ENCODE measurements at places on chromosomes 11 and 22. TPM values are rescaled to one million over a fixed set of nuclear protein-coding genes. Genes with fewer than 3 reads are reported as not detected.

DNA sequence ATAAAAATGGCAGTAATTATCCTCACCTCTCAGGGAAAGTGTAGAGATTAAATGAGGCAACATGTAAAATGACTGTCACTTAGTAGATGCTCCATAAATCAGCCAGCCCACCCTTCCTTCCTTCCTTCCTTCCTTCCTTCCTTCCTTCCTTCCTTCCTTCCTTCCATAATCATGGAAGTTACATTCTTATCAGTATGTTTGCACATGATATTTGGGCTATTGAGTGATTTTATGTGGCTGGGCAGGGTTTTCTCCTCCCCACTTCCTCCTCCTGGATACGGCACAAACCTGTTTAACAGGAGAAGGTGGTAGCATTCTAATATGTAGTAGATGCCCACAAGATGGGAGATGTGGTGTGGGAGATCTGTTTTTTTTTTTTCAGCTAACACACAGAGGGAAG is 11.9 kb downstream of the LYVE1 start:
- DNase-seq: no peak
- H3K27ac ChIP-seq: no peak overlapping the region
- no peaks in the 10 kb centered on the region for H3K4me1 ChIP-seq
- H3K4me3 ChIP-seq: no peak overlapping the region

The CASP5 gene
- 5.8 TPM for total RNA-seq

- no peaks in the 10 kb centered on the region for H3K27me3 ChIP-seq
- peak overlapping the region; percentile 90 for H3K4me3 ChIP-seq
- H3K4me1 ChIP-seq: peaks cover 32% of the 10 kb centered on the region
Observed at GRCh38 chr22:45672564-45673481, 1.2 kb downstream of the ATXN10 start.

The CAVIN3 gene
- 36.3 TPM for total RNA-seq

The TMPRSS6 gene
- 0.53 TPM for total RNA-seq

DNA sequence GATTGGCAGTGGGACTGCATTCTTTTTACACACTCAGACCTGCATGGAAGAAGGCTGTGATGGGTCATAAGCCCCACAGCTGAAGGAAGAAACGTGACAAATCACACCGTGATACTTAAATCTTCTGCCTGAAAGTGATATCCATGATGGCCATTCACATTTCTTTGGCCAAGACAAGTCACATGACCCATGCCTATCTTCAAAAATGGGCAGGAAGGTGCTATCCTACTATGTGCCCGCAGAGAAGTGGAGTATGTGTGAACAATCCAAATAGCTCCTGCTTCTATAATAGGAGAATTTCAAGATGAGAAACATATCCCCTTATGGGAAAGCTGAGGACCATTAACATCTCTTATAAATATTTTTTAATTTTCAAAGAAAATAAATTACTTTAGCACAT is 56.6 kb upstream of the TEAD1 start:
- DNase-seq: no peak
- no peaks in the 10 kb centered on the region for H3K27me3 ChIP-seq
- no peaks in the 10 kb centered on the region for H3K36me3 ChIP-seq

- no peaks in the 10 kb centered on the region for H3K27me3 ChIP-seq
- H3K4me3 ChIP-seq: no peak overlapping the region
- H3K36me3 ChIP-seq: peaks cover 29% of the 10 kb centered on the region
- H3K27ac ChIP-seq: no peak overlapping the region
Observed at GRCh38 chr11:124661553-124661952, 12.0 kb downstream of the SIAE start.

GRCh38 chr22:28950617-28951411 is 67.4 kb downstream of the ZNRF3 start:
- no peak for DNase-seq
- H3K4me3 ChIP-seq: no peak overlapping the region
- H3K27me3 ChIP-seq: no peaks in the 10 kb centered on the region
- H3K27ac ChIP-seq: no peak overlapping the region
- no peaks in the 10 kb centered on the region for H3K36me3 ChIP-seq

GRCh38 chr22:43241138-43241597 is 54.2 kb upstream of the TTLL12 start:
- H3K4me3 ChIP-seq: no peak overlapping the region
- no peak overlapping the region for H3K27ac ChIP-seq
- H3K4me1 ChIP-seq: peaks cover 49% of the 10 kb centered on the region
- no peaks in the 10 kb centered on the region for H3K36me3 ChIP-seq
- DNase-seq: peak; percentile 81

The CYTH4 gene
- total RNA-seq: 45.4 TPM

The CFAP300 gene
- total RNA-seq: 7.2 TPM

The C22orf31 gene
- not detected for total RNA-seq

GRCh38 chr11:126570489-126570888 is 215.0 kb downstream of the ST3GAL4 start:
- DNase-seq: no peak
- H3K4me1 ChIP-seq: no peaks in the 10 kb centered on the region
- H3K27ac ChIP-seq: no peak overlapping the region
- H3K4me3 ChIP-seq: no peak overlapping the region
- H3K36me3 ChIP-seq: no peaks in the 10 kb centered on the region

DNA sequence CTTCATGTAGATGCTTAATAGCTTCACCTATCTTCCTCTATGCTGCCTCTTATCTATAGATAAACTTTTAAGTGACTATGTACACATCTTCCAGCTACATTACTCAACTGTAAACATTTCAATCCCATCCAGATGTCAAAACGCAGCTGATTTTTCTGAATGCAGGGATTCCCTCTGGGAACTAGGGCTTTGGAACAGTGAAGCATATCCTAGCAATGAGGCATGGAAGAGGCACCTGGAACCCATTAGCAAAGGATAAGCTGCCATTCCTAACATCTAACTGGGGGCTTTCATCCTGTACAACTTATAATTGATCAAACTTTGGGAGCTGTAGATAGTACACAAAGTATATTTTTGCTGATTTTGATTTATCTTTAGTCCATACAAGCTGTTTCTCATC is 40.8 kb upstream of the OPCML start:
- H3K4me1 ChIP-seq: no peaks in the 10 kb centered on the region
- no peak overlapping the region for H3K27ac ChIP-seq
- no peaks in the 10 kb centered on the region for H3K36me3 ChIP-seq
- no peaks in the 10 kb centered on the region for H3K27me3 ChIP-seq

- no peak for DNase-seq
- no peak overlapping the region for H3K27ac ChIP-seq
- H3K4me3 ChIP-seq: no peak overlapping the region
- peaks cover 11% of the 10 kb centered on the region for H3K4me1 ChIP-seq
- no peaks in the 10 kb centered on the region for H3K27me3 ChIP-seq
Observed at GRCh38 chr11:65699306-65699705, 12.7 kb upstream of the KAT5 start.

DNA sequence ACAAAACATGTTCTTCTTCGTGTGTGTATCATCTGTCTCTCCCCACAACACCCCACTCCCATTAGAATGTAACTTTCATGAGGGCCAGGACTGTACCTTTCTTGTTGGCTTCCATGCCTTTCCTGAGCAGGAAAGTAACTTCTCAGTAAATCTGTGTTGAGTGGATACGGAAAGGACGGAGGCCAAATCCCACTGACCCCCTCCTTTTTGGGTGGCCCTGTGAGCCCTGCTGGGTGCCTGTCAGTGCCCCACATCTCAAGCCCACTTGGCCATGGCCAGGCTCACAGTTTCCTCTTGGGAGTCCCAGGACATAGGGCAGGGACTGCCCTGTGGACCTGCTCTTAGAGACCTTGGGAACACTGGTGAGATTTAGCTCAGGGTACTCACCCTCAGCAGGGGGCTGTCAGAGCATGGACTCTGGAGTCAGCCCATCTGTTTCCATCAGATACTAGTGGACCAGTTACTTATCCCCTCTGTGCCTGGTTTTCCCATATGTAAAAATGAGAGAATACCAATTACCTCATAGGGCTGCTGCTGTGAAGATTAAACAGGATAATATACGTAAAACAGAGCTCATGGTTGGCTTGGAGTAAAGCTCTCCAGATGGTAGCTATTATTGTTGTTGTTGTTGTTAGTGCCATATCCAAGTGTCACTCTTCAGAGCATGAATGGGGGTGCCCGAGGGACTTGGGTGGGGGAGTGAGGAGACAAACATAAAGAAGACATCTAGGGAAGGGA is 1.0 kb upstream of the C11orf96 start:
- no peak for DNase-seq
- H3K27me3 ChIP-seq: peaks cover 34% of the 10 kb centered on the region
- peaks cover 28% of the 10 kb centered on the region for H3K4me1 ChIP-seq
- H3K36me3 ChIP-seq: no peaks in the 10 kb centered on the region

DNA sequence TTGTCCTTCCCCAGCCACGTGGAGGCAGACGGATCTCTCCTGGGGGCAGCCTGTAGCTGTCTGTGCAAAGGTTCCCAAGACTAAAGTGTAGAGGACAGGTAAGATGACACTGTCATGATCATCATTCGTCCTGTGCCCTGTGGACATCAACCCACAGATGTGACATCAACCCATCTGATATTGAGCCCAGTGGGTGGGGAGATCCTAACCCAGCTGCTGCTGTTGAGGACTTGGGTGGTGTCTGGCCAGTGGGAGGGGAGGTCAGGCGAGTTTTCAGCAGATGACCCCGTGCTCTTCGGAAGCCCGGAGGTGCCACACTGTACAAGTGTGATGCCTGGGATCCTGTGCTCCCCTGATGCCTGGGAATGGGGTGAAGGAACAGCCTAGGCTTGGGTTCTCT is 1.2 kb upstream of the GAL start:
- peaks cover 12% of the 10 kb centered on the region for H3K4me1 ChIP-seq
- no peak overlapping the region for H3K27ac ChIP-seq
- H3K27me3 ChIP-seq: peaks cover 46% of the 10 kb centered on the region
- H3K4me3 ChIP-seq: no peak overlapping the region
- no peak for DNase-seq

DNA sequence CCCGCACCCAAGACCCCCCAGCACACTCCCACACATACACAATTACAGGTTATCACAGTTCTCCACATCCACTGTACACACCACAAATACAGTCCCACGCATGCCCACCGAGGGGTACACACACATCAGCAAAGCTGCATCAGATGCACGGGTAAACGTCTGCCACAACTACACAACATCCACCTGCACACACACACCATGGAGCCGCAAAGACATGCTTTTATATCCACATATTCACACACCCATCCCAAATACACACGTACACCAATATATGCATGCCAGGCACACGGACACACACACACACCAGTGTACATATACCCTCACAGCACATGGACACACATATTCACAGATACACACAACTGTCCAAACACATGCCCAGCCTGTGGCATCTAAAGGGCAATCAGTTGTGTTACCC is 5.4 kb upstream of the KCNJ4 start:
- no peaks in the 10 kb centered on the region for H3K36me3 ChIP-seq
- H3K27me3 ChIP-seq: peaks cover 47% of the 10 kb centered on the region
- no peak for DNase-seq

GRCh38 chr11:96189351-96189750 is 153.6 kb downstream of the MAML2 start:
- H3K27ac ChIP-seq: no peak overlapping the region
- no peaks in the 10 kb centered on the region for H3K36me3 ChIP-seq
- no peak for DNase-seq
- H3K4me3 ChIP-seq: no peak overlapping the region
- no peaks in the 10 kb centered on the region for H3K27me3 ChIP-seq

GRCh38 chr22:48793949-48794348 is 1033.7 kb downstream of the BRD1 start:
- no peaks in the 10 kb centered on the region for H3K27me3 ChIP-seq
- H3K27ac ChIP-seq: no peak overlapping the region
- no peaks in the 10 kb centered on the region for H3K36me3 ChIP-seq
- no peaks in the 10 kb centered on the region for H3K4me1 ChIP-seq
- no peak overlapping the region for H3K4me3 ChIP-seq
- DNase-seq: no peak

The RASGRP2 gene
- total RNA-seq: 30.4 TPM

The RFPL3 gene
- total RNA-seq: not detected

- H3K4me1 ChIP-seq: no peaks in the 10 kb centered on the region
- no peaks in the 10 kb centered on the region for H3K27me3 ChIP-seq
- no peak for DNase-seq
- H3K36me3 ChIP-seq: no peaks in the 10 kb centered on the region
Observed at GRCh38 chr11:95499516-95500135, 268.6 kb upstream of the SESN3 start.

DNA sequence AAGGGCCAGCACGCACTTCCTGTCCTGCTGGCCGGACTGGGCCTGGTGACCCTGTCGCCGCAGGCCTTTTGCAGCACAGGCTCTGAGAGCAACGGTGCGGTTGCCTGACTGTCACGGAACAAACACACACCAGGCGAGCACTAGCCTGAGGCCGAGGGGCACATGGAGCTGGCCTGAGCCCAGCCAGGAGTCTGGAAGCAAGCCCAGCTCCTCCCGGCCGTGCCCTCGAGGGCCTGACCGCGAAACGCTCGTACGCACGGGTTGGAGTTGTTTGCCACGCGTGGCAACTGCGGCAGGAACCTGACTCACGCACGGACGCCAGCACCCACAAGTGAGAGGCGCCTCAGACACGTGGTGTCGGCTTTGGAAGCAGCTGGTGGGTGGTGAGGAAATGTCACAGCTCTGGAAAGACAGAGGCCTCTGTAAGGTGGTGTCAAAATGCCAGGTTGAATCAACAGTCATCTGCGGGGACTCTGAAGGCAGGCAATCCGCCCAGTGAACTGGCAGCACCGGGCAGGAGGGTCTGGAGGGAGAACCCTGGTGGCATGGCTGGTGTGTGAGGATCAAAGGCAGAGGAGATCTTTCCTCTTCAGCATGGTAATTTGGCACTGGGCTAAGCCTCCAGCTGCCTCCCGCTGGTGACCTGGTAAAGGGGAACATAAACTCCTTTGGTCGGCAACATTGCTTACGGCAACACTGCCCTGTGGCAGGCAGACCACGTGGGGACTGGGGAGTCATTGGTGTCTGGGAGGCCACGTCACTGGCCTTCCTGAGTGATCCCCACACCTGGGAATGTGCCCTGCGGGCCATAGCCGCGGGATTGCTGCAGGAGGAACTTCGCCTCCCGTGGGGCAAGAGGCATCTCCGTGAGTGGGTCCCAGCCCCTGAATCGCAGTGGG is 15.3 kb upstream of the IL17REL start:
- no peak overlapping the region for H3K27ac ChIP-seq
- H3K36me3 ChIP-seq: no peaks in the 10 kb centered on the region
- H3K27me3 ChIP-seq: peaks cover 25% of the 10 kb centered on the region
- H3K4me1 ChIP-seq: peaks cover 5% of the 10 kb centered on the region
- H3K4me3 ChIP-seq: no peak overlapping the region
- peak; percentile 60 for DNase-seq

The ART5 gene
- 2.2 TPM for total RNA-seq

GRCh38 chr11:47390422-47390760 is 12.0 kb upstream of the SPI1 start:
- peak overlapping the region; percentile 93 for H3K27ac ChIP-seq
- H3K4me3 ChIP-seq: no peak overlapping the region
- peak; percentile 6 for DNase-seq
- peaks cover 56% of the 10 kb centered on the region for H3K4me1 ChIP-seq
- H3K36me3 ChIP-seq: no peaks in the 10 kb centered on the region
